ENCODE measurements at places on chromosomes 1 and 21.

DNA sequence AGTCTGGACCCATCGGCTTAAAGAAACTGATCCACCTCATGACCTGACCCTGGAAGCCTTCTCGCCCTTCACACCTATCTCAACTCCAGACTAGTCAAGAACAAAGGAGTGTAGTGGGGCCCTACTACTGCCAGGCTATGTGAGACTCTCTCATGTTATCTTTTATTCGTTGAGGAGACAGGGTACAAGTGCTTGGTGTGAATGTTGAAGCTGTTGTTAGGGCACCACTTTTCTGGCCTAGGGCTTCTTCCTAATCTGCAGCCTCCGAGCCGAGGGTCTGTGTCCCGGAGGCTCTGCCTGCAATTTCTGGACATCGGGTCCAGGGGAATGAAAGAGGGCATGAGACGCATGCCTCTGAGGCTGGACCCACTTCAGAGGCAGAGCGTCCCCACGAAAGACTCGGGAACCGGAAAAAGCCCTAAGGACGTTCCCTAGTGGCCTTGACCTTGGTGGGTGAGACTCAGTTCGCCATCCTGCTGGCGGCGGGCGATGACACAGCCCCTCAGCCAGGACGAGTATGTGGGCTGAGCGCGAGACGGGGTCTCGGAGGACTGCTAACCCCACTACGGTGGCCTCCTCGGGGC, 671 bp downstream of the DNAJC11 start:
- no peak for DNase-seq

GRCh38 chr1:220326578-220326977, 54.3 kb upstream of the RAB3GAP2 start:
- no peak for DNase-seq

DNA sequence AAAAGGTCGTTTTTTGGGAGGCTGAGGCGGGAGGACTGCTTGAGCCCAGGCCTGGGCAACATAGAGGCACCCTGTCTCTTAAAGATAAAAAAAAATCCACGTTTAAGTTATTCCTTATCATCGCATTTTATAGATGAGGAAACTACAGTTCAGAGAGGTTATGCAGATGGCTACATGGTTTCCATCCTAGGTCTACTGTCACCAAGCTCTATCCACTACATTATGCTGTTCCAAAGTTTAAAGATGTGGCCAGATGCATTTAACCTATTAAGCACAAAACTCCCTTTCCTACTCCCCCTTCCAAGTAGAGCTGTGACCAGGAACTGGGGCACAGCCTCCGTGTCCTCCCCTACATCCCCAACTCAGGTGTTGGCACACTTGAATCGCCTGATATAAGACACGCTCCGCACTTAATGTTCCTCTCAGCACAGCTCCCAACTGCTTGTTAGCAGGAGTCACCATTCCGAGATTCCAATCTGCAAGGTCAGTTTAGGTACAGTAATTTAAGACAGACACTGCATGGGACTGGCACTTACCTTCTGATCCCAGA, 1.3 kb downstream of the TAF5L start:
- no peak for DNase-seq

DNA sequence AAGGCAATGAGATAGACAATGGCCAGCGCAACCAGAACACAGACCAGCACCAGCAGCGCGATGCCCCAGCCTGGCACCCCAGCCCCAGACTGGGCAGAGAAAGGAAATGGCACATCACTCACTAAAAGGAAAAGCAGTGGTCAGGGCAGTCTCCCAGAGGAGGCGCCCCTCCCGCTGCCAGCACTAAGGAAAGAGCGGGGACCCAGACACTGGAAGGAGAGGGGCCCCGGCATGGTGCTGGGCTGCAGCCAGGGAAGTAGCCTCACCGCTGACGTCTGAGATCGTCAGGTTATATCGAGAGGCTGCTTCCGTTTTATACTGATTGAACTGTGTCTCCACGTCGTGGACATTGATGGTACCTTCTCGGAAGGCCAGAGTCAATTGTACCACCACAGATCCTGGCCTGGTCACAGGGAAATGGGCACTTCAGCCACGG, 13.8 kb downstream of the TRIM46 start:
- DNase-seq: no peak

DNA sequence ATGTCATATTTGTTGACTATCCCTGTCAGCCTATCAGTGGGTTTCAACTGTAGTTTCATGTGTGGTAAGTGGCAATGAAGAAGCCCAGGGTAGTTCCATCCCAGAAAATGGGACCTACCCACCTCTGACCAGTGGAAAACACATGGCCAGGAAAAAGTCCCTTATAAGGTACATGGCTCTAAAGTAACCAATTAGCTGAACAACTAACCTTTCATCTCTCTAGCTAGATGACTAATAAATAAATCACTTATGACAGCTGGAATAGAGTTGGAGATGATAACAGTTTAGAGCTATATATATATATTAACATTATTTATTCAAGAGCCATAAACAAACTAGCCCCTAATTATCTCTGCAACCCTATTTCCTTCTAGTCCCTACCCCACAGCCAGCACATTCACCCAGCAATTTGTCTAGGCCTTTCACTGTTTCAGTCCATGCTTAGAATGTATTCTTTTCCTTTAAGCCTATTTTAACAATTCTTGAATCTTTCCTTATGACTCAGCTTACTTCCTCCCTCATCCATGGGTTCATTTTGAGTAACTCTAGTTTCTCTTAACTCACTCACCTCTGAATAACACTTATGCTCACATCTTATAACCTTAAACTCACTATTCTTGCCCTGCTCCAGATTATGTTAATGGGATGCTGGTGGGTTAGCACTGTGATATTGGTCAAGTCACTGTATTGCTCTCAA, 83.7 kb downstream of the TNFSF18 start:
- DNase-seq: no peak

DNA sequence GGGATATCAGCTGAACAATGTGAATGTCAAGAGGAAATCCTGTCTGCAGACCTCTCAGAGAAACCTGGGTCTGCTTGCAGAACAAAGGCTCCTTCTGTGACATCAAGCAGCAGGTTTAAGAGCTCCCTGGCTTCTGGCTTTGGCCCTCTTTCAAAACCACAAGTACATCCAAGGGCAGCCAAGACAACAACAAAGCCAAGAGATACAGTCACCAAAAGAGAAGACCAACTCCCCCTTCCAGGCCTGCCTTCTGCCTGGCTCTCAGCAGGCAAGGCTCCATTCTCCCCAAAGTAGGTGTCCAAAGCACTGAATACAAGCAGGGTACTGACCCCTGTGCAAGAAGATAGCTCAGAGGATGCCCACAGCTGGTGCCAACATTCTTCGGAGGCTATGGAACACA, 11.5 kb downstream of the BCAR3 start:
- DNase-seq: no peak

- DNase-seq: peak; percentile 83
These were observed 22.7 kb upstream of the IFNGR2 start for GRCh38 chr21:33380483-33380998.
